G401 (cell line): ENCODE measurements at places on chromosomes 4 and X. TPM values are rescaled to one million over a fixed set of nuclear protein-coding genes. Genes with fewer than 3 reads are reported as not detected.

The LRBA gene
- 35.9 and 71.7 TPM in 2 replicates for total RNA-seq

The GLRA3 gene
- total RNA-seq = not detected in 2 replicates

GRCh38 chrX:108447303-108447702 lies 7.7 kb downstream of the COL4A5 start:
- DNase-seq = no peak

DNA sequence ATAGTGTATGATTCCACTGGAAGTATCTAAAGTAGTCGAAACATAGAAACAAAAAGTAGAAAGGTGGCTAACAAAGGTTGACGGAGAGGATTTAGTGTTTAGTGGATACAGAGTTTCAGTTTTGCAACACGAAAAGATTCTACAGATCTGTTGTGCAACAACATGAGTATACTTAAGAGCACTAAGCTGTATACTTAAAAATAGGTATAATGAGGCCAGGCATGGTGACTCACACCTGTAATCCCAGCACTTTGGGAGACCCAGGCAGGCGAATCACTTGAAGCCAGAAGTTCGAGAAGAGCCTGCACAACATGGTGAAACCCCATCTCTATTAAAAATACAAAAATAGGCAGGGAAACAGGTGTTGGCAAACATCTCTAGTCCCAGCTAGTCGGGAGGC lies 7.9 kb upstream of the ATRX start:
- DNase-seq = no peak

- DNase-seq = no peak
Measured at GRCh38 chrX:43815209-43815608, 67.0 kb downstream of the MAOB start.

The PCYT1B gene
- total RNA-seq = not detected in 2 replicates

The NLGN4X gene
- total RNA-seq = not detected in 2 replicates

DNA sequence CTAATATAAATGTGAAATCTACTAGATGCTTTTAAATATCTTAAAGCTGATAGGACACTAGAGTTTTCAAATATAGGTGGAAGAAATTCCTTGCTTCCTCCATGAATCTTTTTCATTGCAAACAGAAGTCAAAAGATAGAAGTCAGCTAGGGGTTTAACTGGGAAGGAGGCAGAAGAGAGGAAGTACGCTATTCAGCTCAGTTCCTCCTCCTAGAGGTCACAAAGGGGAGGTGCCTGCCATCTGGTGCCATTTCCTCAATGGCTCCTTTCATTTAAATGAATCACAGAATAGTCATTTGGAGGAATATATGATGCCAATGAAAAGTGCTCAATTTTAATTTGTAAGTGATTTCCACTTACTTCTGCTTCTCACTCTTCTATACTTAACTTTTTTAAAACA lies 8.5 kb downstream of the COL25A1 start:
- no peak for DNase-seq

DNA sequence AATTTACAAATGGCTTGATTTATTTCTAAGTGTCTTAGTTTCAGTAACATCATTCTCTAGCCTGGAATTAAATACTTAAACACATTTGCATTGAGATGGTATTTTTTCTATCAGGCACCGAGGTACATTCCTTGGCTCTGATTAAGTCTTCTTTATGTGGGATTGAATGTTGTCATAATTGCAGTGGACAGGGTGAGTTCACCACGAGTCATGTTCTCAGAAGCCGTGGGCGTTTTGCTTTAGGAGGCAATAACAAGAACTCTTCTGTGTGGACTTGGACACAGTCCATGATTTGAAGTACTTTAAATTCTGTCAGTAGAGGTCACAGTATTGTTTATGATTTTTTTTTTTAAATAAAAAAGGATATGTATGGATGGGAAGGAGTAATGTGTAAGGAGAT lies 57.1 kb upstream of the EFHC2 start:
- DNase-seq = no peak

The PNPLA4 gene
- 37.0 and 46.6 TPM in 2 replicates for total RNA-seq

DNA sequence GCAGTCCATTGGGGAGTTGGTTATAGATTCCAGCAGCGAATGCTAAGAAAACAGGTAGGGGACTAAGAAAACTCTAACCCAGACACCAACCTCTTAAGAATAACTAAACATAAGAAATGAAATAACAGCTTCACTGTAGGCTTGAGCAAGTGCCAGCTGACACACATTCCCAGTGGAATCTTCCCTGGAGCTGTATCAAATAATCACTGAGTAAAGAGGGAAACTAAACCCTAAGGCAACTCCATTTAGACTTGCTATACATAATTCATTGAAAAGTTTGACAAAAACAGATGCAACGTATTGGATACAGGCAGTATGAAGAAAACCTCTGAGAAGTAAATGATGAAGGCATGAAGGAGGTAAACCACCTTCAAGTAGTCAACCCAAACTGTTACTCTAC lies 293.5 kb downstream of the OPHN1 start:
- DNase-seq = no peak

GRCh38 chrX:107971636-107972035 lies 10.5 kb downstream of the TEX13B start:
- no peak for DNase-seq

DNA sequence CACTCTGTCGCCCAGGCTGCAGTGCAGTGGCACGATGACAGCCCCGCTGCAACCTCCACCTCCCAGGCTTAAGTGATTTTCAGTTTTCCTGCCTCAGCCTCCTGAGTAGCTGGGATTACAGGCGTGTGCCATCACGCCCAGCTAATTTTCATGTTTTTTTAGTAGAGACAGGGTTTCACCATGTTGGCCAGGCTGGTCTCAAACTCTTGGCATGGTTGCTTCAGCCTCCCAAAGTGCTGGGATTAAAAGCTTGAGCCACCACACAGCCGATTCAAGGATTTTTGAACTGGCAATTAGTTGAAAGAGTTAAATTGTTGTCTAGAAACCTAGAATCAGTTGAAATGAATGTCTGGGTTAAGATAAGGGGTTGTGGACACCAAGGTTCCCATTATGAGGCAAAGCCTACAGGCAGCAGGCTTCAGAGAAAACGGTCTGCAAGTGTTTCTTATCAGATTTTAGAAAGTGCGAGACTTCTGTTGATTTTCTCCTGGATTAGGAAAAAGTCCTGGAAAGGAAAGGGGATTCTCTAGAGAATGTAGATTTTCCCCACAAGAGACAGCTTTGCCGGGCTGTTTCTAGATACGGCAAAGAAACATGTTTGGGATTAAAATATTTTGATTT lies 8.3 kb upstream of the CCNI start:
- no peak for DNase-seq

The POU3F4 gene
- total RNA-seq = not detected in 2 replicates

GRCh38 chrX:67720344-67720743 lies 176.5 kb downstream of the AR start:
- no peak for DNase-seq

GRCh38 chr4:159206427-159206871 lies 103.6 kb downstream of the RAPGEF2 start:
- DNase-seq = no peak
